ENCODE measurements at places on chromosomes 5 and 9.

DNA sequence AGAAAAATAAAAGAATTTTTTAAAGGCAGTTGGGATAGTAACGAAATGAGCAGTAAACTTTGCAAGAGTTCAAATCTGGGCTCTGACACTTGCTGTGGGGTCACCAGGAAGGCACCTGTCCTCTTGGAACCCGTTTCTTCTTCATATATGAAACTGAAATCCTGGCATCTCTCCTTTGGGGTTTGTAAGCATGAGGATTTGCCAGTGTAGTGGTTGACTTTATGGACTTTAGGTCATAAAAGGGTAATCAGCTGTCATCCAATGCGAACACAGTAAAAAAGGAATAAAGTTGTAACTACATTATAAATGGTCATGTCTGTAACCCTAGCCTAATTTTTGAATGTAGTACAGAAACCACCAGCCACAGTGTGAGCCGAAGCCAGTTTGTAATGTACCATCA lies 1.3 kb downstream of the RAB14 start:
- DNase-seq: no peak

DNA sequence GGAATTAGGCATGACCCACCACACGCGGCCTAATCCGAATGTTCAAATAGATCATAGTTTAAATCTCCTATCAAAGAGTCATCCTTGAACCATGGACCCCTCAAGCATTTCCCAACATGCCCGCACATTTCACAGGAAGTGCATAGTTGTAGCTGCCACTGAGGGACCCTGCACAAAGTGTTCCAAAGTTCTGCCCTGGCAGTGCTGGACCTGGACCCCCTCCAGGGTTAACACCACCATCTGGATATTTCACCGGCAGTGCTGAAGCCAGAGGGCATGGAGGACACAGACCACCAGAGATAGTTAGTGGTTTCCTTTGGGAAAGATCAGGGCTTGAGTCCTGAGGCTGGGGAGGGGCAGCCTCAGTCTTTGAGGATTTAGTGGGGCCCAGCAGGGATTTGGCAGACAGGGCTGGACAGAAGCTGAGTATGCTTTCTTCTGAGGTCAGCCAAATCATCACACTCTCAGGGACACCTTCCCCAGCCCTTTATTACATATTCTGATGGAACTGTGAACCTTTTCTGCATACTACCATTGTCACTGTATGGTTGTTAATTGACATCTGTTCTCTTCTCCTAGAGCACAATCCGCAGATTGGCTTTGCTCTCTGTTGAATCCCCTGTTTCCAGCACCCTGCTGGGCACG lies 143.6 kb upstream of the EFNA5 start:
- no peak for DNase-seq

- no peak for DNase-seq
Measured at GRCh38 chr5:147448766-147449165, 61.1 kb downstream of the DPYSL3 start.

DNA sequence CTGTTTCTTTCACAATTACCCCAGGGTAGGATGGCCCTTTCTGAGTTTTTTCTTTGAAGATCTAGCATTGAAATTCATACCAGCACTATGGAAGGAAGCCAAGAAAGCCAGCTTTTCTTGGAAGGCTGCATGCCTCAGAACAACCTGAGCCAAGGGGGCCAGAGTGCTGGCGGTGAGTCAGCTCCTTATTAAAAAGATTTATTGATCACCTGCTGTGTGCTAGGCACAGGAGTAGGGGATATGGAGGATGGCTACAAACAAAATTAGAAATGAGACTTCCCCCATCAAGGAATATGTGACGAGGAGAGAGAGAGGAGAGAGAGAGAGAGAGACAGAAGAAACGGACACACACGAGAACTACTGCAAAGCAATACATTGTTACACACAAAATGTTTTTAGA lies 184.6 kb upstream of the PUM3 start:
- peak; percentile 46 for DNase-seq

DNA sequence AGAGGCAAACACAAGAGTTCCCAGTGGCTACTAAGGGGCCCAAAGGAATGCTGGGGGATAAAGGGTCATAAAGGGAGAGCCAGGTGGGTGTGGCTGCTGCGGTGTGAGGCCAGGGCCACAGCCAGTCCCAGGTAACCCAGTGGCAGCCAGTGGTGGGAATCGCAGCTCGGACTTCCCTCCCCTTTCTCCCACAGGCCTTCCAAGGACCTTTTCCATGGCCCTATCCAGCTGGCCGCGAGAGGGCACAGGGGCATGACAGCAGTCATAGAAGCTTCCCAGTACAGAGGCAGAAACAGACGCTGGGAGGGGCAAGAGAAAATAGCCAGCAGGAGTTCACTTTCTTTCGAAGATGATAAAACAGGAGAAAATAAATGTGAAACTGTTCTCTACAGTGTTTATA lies 257.6 kb downstream of the SEMA5A start:
- DNase-seq: no peak

DNA sequence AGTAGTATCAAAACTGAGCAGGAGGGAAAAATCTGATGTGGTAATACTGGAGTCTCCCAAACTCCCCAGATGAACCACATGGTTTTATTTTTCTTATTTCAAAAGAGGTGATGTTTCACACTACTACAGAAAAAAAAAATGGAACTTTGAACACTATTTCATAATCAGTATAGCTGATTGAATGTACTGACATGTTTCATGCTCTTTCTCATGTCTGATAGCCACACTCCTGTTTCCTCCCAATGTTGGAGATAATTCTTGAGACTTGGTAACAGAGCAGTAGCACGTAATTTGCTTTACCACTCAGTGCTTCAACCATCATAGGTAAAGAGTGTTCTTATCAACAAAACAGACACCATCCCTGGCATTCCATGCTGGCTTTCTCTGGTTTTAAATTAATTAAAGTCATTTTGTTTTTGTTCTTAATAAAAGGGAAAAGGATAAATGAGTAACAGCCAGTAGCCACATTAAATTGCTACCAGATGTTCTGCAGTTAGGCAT lies 85.2 kb downstream of the MUSK start:
- DNase-seq: no peak

DNA sequence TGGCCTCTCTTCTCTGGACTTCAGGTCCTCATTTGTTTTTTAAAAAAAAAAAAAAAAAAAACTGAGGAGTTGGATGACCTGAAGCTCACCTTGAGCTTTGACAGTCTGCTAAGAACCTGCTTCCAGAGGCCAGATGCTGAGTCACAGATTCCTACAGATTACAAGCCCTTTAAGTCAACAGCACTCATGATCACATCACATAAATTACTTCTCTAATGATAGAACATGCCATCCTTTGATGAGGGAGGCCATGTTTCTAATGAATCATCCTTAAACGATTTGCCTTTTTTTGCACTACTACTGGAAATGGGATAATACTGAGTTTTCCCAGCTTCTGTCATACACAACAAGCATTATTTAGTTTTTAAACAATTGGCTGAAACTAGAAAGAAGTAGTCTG lies 34.2 kb upstream of the MYOT start:
- peak; percentile 21 for DNase-seq

- DNase-seq: no peak
Measured at GRCh38 chr9:125412166-125412565, 150.5 kb downstream of the GAPVD1 start.

GRCh38 chr9:97592126-97592525 lies 41.0 kb downstream of the TSTD2 start:
- DNase-seq: no peak

GRCh38 chr9:97518909-97519307 lies 17.4 kb downstream of the TMOD1 start:
- peak; percentile 58 for DNase-seq

DNA sequence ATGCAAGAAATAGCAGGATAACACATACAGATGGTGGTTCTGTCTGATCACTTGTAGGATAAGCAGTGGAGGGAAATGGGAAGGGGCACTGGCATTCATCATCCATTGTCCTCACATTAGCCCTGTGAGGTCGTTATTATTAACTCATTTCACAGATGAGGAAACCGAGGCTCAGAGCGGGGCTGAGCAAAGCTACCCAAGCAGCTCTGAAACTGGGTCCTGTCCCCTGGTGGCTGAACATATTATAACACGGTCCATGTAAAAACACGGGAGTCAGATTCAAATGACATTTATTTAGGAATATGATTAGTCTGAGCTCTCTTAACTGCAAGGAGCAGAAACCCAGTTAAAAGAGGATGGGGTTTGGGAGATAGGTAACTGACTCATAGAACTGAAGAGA lies 43.1 kb downstream of the HRH2 start:
- DNase-seq: peak; percentile 41

DNA sequence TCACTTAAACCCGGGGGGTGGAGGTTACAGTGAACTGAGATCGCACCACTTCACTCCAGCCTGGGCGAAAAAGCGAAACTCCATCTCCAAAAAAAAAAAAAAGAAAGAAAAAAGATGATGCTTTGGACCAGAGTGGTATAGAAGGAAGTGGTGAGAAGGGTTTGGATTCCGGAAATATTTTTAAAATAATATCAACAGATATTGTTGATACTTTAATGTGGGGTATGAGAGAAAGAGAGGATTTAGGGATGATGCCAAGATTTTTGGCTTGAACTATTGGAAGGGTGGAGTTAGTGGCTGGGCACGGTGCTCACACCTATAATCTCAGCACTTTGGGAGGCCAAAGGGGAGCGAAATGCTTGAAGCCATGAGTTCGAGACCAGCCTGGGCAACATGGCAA lies 49.6 kb upstream of the PLIN2 start:
- no peak for DNase-seq

GRCh38 chr5:52497133-52497693 lies 290.5 kb upstream of the ITGA1 start:
- DNase-seq: no peak

DNA sequence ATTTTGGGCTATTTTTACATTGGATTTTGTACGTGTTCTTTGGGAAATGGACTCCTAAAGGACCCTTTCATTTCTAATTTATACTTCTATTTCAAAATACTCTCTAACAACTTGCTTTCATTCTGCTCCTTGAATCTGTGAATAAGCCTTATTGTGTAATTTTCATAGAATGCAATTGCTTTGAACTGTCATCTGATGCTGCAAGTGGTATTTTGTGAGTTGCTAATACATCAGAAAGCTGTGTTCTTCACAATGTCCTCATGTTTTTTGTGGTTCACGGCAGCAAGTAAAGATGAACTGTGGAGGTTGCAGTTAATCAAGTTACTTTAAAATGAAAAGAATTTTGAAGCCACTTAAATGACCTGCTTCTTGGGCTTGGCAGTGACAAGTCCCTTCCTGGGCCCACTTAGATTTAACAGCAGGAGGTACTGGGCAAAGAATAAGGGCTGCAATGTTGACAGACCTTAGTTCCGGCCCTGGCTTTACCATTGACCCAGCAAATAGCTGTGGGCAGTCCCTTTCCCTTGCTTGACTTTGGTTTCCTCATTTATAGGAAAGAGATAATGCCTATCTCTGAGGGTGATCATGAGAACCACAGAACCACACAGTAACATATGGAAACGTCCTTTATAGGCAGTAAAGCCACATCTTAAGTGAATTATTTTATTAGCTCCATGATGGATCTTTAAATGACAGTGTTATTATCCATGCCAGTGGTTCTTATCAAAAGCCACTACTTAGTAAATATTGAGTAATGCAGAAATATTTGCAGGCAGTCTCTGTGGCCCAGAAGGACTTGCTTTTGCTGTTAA lies 54.8 kb downstream of the IQGAP2 start:
- DNase-seq: no peak

GRCh38 chr9:99226054-99226453 lies 4.0 kb downstream of the SEC61B start:
- no peak for DNase-seq

GRCh38 chr9:92950359-92950955 lies 3.1 kb downstream of the FGD3 start:
- DNase-seq: no peak

GRCh38 chr5:63960646-63961045 lies 1.6 kb downstream of the HTR1A start:
- DNase-seq: no peak

DNA sequence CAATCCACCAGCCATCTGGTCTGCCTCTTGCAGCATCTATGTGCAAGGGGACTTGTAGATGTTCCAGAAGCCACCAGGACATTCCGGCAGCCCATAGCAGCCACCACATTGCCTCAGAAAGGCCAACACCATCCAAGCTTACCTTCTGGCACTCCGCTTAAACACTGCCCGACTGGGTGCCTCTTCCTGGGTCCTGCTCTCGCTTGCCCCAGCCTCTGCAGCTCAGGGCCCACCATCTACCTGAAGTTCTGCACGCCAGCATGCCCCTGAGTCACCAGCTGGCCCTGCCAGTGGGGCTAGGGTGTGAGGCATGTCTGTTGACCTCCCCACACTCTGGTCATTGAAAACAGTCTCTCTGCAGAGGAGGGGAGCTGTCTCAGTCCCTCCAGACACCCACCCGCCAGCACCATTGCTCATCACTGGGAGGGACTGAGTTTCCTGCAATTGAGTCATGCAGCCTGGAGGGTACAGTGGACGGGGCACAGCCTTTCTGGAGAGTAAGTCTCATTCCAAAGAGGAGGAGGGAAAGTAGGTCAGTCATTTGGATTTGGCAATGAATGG lies 16.9 kb upstream of the COL5A1 start:
- DNase-seq: no peak

- DNase-seq: peak; percentile 53
Measured at GRCh38 chr9:91978740-91979414, 28.8 kb upstream of the ROR2 start.

DNA sequence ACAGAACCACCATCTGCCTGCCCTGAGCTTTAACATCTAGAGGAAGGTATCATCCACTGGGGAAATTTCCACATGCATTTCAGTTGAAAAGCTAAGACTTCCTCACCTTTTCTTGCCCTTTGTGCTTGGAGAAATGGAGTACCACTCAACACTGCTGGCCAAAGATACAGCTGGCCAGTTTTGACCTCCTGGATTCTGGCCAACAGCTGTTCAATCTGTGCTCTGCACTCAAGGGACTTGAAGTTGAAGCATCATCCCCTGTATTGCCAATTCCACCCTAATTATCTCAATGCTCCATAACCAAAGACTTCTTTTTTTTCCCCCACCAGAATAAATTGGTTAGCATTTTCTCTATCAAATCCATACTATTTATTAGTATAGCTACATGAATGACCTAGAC lies 70.4 kb upstream of the PRDM9 start:
- DNase-seq: no peak

DNA sequence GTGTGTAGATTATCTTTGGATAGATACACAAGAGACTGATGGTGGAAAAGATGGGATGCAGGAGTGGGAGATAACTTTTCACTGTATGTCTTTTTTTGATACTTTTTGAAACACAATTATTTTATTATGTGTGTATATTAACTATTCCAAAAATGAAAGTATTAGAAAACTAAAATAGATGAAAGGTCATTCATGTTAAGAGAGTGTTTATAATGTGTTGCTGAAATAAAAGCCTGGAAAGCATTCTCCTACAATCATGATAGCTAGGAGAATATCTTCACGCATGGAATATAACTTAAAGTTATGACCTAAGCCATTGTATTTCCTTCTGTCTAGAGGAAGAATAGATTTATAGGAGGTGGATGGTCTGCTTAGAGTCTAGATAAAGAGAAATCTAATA lies 154.8 kb upstream of the MAST4 start:
- no peak for DNase-seq

DNA sequence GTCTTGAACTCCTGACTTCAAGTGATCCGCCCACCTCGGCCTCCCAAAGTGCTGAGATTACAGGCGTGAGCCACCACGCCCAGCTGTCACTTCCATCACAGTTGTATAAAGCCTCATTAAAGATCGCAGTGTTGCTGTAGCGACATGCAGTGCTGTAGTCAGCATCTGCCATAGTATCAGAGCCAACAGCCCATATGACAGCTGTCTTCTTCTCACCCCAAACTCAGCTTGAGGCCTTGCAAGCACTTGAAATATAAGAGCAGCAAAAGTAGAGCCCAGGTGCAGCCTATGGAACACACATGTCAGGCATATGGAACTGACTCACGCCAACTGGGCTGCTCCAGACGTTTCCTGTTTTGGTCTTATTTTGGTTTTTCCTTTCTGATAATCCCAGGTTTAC lies 167.8 kb downstream of the TRIO start:
- DNase-seq: no peak

All from HEK293T (cell line).